ENCODE measurements at places on chromosomes 16 and 17.

DNA sequence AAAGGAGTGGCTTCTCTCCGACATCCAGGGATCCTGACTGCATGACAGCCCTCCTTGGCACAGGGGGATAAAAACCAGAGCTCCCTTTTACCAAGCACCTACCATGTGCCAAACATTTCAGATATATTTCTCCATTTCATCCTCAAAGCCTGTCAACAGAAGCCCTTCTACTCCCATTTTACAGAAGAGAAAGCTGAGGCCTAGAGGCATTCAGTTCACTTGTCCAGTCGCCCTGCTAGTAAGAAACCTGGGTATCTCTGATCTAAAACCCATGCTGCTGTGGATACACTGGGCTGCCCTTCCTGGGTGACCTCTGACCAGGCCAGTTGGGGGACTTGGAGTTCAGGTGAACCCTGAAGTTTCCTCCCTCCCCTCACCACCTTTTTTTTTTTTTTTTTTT is 5.9 kb upstream of the FDXR start:
- DNase-seq: no peak

DNA sequence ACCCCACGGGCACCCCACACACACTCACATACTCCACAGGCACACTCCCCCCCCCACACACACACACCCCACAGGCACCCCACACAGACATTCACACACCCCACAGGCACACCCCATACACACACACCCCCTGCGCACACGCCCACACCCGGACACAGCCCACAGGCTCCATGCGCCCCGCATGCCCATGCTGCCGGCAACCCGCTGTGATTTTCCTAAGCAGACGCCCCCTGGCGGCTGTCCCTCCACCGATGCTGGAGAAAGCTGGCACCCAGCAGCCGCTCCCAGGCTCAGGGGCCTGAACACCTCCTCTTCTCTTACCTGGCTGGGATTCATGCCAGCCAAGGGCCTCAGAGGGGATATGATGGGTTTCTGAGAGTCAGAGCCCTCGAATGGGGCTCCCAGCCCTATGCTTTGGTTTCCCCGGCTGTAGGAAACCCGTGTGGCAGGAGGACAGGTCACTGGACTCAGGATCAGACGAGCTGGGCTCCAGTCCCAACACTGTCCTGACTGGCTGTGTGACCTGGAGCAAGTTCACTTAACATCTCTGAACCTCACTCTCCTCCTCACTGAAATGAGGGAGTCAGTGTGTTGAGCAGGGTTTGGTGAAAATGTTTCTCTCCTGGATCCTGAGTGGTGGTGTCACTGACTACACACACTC is 19.6 kb upstream of the TNFRSF13B start:
- DNase-seq: peak; percentile 51

DNA sequence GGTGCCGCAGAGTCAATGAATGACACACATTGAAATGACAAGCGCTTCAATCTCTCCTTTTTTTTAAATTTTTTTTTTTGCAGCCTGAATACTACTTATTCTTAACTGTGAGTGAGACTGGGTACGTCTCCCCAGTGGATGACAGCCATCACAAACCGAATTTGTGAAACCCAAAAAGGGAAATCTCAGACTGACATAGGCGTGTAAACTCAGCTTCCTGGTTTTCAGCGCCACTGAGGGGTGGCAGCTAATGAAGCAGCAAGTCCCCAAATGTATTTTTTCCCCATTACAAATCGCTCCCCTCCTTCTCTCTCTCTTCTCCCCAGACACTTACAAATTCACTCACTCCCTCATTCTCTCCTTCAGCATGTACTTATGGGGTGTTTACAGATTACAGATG is 196.0 kb downstream of the MAF start:
- DNase-seq: no peak

- DNase-seq: no peak
Measured at GRCh38 chr17:50946223-50946890, 80.2 kb upstream of the TOB1 start.

DNA sequence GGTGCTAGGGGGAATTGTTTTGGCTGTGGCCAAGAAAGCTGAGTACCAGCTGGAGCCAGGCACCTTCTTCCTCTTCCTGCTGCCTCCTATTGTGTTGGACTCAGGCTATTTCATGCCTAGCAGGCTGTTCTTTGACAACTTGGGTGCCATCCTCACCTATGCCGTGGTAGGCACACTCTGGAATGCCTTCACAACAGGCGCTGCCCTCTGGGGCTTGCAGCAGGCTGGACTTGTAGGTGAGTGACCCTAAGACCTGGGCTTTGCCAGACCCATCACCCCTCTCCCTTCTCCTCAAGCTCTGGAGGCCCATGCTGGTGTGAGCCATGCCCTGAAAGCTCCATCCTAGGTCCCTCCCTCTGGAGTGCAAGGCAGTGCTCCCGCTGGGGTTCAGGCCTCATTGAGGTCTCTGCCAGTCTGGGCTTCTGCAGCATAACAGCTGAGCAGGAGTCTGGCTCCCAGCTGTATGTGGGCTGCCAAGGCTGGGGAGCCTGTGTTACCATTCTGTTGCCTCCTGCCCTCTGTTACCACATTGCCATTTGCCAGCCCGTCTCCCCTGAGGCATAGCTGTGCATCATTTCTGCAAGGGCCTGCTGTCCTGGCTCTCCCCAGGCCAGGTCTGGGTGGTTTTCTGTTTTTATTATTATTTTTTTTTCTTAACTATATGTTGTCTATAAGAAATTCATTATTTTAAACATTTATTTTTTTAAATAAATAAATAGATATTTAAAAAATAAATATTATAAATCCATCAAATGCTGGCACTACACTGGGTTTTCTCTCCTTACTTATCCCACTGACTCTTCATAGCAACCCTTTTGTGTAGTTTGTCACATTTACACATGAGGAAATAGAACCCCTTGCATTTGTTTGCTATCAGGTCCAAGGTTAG is 4.1 kb downstream of the SLC9A5 start:
- no peak for DNase-seq

DNA sequence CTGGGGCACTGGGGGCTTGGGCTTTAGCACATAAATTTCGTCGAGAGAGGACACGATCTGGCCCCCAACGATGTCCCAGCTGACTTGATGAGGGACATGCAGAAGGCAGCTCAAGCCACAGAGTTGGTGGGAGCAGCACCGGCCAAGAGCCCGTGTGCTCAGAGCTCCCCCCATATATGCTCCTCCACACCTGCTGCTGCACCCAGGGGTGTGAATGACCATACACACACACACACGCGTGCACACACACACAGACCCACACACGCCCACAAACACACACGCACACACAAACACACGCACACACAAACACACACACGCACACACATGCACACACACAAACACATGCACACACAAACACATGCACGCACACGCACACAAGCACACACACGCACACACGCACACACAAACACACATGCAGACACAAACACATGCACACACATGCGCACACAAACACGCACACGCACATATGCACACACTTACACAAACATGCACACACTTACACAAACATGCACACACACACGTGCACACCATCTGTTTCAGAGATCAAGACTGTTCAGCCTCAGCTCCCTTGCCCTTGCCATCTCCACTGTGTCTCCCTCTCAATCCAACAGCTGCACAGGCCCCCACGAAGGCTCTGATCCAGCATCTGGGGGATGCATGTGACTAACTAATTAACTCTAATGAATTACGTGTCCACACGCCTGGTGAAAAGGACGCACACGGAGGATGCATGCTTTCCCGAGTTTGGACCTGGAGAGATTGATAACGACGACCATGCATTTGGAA is 85.6 kb upstream of the TNRC6C start:
- DNase-seq: no peak

- DNase-seq: no peak
Measured at GRCh38 chr16:15948532-15949209, 745 bp upstream of the ABCC1 start.

DNA sequence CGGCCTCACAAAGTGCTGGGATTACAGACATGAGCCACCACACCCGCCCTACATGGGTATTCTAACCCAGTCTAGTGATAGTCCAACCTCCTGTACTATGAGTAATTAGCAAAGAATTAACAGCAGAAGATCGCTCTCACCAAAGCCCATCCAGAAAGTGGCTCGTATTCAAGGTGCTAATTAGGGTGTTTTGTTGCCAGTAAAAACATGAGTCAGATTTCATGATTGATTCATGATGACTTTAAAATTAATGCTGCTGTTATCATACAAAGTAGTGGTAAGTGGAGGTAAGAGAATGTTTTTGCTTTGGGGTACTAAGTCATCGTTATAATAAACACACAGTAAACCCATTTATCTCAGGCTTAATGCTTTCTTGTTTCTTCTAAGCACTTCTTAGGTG is 428.8 kb downstream of the WWOX start:
- no peak for DNase-seq

DNA sequence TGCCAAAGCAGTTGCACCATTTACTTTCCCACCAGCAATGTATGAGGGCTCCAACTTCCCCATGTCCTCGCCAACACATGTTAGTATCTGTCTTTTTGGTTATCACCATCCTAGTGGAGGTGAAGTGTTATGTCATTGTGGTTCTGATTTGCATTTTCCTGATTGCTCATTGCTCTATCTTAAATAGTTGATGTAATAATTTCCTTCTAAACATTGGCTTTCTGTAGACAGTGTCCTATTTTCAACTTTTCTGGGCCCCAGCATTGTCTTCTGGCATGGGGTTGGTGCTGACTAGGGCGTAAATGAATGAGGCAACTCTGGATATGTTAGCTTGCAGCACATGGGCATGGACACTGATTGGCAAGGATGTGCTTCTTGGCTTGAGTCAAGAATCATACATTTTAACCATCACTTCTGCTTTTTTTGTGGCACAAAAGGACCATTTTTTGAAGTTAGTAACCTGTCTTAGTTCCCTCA is 25.1 kb downstream of the PLCG2 start:
- DNase-seq: no peak

DNA sequence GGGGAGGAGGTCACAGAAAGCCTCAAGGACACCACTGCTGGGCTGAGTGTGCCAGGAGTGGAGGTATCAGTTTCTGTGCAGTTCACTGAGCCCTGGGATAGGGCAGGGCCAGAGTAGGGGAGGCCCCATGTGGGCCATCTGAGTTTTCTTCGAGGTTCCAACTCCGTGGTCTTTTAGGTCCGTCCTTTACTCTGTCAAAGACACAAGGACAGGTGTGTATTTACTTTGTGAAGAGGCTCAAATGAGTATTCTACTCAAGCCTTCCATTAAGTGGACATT is 59.5 kb downstream of the USP22 start:
- no peak for DNase-seq

GRCh38 chr17:48630009-48630924 is 4.1 kb upstream of the HOXB9 start:
- DNase-seq: no peak

Measured in NCI-H1436 (cell line).